ENCODE measurements at places on chromosomes 16 and 17. TPM values are rescaled to one million over a fixed set of nuclear protein-coding genes. Genes with fewer than 3 reads are reported as not detected.

Gene BCL7C
- 25.2 TPM for total RNA-seq

Gene MYL4
- 809 TPM for total RNA-seq

Gene HSD3B7
- 5.5 TPM for total RNA-seq

- no peak for DNase-seq
Measured at GRCh38 chr17:48577330-48577945, 712 bp downstream of the HOXB4 start.

- no peak for DNase-seq
Measured at GRCh38 chr16:74699666-74700065, 996 bp downstream of the MLKL start.

GRCh38 chr16:337975-338575 is 14.4 kb downstream of the AXIN1 start:
- DNase-seq, result no peak

DNA sequence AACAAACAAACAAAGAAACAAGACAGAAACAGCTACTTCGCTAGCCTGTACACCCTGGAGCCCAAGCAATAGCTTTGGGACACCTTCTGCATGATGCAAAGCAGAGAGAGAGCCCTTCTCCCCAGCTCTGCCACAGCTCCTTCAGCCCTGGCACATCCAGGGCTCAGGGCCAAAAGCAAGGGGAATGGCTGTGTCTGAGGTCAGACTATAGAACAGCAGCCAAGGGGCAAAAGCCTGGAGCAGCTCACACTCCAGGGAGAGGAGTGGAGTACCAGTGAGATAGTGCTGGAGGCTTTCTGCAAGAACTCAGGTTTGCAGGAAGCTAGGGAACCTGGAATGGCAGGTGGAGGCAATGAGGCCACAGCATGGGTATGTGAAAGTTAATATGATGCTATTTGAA is 11.6 kb upstream of the SEPHS2 start:
- DNase-seq, result no peak

GRCh38 chr17:67322042-67322787 is 44.2 kb downstream of the PSMD12 start:
- DNase-seq, result no peak

GRCh38 chr16:27920391-27920891 is 143.1 kb downstream of the GSG1L start:
- no peak for DNase-seq

DNA sequence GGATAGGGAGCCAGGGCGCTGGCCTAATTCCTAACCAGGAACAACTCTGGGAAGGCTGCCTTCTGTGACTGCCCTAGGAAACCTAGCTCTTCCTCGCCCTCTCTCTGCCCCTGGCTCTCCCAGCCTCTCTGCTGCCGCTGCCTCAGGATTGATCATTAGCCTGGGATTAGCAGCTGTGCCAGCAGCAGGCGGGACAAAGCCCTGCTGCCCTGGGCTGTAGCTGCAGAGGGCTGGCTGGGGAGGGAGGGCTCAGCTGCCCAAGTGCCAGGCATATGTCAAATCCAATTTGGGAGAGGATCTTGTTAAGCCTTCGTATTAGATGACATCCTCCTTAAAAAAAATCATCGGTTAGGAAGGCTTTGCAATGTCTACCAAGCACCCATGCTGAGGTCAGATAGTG is 144.8 kb upstream of the CCL2 start:
- DNase-seq, result no peak

GRCh38 chr16:4580250-4580649 is 24.1 kb downstream of the C16orf96 start:
- DNase-seq, result no peak

GRCh38 chr17:4487820-4488716 is 10.6 kb upstream of the SPNS2 start:
- no peak for DNase-seq

DNA sequence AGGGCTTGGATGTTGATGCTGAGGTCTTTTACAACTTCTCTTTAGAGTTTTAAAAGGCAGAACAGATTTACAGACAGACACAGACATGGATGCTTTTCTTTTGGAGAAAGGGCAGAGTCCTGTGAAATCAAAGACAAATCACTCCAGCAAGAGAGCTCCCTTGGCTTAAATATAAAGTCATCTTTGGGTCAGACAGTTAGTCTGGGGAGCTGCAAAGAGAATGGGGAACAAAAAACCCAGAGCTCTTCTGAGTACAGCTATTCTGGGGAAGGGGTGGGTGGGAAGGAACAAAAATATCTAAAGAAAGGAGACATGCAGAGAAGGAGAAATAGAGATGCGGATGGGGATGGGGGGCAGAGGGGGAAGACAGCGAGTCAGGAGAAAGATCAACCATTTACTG is 266.6 kb downstream of the XYLT1 start:
- DNase-seq, result no peak

DNA sequence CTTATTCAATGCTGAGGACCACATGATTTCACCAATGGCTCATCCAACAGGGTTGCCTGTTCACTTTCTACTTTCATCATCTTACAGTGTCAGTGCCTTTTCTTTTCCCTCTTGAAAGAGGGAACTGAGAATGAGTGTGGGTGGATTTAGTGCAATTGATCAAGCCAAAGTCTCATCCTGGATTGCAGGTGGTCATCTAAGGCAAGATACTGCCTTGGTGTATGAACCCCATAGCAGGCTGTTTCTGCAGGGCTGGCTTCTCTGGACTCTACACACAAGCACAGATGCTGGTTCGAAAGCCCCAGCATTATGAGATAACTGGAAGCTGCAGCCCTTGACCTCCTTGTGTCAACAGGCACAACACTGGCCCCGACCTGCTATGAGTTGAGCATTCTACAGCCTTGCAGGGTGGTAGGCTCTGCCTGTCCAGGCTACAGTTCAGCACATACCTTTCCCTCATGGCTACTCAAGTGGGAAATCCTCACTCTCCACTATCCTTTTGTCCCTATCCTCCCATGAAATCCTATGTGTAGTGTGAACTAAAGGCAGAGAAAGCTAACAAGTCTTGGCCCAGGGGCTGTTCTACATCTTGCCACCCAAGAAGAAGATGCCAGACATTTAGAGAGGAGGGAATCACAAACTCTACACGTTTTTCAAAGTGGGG is 358.7 kb downstream of the SLC39A11 start:
- DNase-seq, result no peak

- no peak for DNase-seq
Measured at GRCh38 chr17:59234631-59235030, 14.3 kb downstream of the GDPD1 start.

DNA sequence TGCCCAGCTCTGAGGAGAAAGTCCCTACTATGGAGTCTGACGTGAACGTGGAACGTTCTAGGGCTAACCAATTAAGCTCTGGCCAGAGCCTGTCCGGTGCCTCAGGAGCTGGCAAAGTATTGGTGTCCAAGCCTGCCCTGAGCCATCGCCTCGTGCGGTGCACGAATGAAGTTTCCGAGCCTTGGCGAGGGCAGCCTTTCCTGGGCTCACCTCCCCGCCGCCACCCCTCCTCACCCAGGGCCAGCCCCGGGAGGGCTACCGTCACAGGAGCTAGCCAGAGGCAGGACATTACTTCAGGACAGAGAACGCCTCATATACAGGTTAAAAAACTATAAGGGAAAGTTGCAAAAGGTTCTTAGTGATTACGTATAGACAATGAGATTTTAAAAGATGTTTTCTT is 23.6 kb upstream of the TRAP1 start:
- no peak for DNase-seq

- DNase-seq, result no peak
Measured at GRCh38 chr16:1929105-1929504, 10.9 kb upstream of the HS3ST6 start.

DNA sequence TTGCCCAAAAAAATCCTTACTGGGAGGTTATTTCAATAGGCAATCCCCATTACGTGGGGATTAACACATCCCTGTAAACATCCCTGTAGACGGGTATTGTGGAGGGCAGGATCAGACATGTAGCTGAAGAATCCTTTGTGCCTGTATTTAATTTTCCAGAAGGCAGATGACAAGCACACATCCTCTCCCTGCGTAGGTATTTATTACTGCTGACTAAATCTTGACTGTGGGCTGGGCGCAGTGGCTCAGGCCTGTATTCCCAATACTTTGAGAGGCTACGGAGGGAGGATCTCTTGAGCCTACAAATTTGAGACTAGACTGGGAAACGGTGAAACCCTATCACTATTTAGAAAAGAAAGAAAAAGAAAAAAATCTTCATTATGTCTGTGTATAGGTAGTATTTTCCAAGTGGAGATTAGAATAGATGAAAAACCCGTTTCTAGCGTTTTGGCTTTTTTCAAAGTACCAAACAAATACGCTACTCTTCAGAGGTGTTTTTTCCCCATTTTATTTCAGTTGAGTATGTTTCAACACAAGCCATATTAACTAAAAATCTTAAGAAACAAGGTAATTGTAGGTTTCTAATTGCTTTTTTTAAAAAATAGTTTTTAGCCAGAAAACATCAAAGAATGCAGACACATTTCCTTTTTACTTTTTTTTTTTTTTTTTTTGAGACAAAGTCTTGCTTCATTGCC is 1.5 kb upstream of the MARF1 start:
- DNase-seq, result no peak

DNA sequence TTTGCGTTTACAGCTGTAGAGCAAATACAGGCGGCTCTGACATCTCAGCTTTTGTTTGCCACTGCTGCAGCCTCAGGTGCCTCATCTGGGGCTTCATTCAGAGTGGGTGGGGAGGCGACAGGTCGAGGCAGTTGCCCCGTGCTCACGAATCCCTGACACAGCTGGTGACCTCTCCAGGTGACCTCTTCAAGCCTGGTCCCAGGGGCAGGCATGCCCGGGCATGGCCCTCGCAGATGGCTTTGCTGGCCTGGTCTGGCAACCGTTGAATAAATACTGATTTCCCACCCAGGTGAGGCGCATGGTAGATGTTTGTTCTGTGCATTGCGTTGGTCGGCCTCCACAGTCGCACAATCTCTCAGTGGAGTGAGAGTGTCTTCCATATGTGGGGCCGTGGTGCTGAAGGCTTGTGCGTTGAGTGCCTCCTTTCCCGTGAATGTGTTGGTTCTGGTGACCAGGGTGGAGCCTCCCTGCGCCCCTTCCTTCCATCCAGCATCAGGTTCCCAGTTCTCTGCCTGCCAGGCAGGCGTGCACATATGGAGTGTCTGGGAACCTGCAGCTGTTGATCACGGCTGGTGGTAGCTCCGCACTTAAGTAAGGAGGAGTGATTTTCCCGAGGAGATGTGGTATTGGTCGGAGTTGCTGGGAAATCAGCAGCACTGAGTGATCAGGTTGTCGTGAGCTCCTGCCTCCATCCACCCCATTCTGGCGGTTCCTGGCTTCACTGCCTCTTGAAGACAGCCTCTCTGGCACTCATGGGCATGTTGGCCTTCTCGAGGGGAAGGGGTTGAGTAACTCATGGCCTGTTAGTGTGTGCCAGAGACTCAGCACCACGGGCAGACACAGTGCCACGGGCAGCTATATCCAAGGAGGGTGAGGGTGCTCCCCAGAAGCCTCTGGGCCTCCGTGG is 149.7 kb downstream of the RPTOR start:
- DNase-seq, result no peak

GRCh38 chr16:801584-802363 is 1.2 kb upstream of the GNG13 start:
- no peak for DNase-seq

GRCh38 chr16:9521749-9522370 is 430.4 kb downstream of the HAPSTR1 start:
- DNase-seq, result no peak
